ENCODE measurements at places on chromosomes 13 and 19.
A peak's percentile ranks its signal among the peaks of the same experiment; 100 is the strongest.

DNA sequence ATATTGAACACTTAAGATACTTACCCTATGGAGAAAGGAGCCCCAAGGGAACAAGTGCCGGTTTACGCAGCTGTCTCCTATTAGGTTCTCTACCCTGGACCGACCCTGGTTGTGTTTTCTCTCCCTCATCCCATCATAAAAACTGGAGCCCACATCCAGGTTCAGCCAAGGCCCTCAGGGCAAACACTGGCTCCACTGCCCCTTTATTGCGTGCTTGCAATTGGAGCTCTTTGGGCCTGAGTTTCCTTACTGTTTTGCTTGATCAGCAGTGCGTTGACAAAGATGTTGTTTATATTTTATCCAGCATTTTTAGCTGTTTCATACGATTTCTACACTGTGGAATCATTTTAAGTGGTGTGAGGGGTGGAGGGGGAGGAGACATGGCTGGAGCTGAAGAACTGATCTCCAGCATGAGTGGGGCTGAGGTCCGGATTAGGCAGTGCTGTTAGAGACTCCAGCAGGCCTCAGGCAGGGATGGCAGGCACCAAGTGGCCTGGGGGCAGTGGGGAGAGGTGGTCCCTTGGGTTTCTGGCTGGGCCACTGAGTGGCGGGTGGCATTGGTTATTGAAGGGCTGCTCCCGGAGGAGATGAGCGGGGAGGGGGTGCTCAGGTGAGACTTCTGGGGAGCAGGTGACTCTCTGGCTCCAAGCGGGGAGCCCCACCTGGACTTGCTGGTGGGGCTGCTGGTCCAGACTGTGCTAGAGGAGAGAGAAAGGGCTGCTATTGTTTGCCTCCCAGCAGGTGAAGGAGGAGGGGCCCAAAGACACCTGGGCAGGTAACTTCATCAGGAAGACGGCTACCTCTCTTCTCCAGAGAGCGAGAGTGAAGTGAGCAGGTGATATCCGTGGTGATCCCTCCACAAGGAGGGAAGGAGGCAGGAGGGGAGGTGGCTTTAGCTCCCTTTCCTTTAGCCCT lies 62.4 kb upstream of the RNF113B start:
- no peak for DNase-seq

DNA sequence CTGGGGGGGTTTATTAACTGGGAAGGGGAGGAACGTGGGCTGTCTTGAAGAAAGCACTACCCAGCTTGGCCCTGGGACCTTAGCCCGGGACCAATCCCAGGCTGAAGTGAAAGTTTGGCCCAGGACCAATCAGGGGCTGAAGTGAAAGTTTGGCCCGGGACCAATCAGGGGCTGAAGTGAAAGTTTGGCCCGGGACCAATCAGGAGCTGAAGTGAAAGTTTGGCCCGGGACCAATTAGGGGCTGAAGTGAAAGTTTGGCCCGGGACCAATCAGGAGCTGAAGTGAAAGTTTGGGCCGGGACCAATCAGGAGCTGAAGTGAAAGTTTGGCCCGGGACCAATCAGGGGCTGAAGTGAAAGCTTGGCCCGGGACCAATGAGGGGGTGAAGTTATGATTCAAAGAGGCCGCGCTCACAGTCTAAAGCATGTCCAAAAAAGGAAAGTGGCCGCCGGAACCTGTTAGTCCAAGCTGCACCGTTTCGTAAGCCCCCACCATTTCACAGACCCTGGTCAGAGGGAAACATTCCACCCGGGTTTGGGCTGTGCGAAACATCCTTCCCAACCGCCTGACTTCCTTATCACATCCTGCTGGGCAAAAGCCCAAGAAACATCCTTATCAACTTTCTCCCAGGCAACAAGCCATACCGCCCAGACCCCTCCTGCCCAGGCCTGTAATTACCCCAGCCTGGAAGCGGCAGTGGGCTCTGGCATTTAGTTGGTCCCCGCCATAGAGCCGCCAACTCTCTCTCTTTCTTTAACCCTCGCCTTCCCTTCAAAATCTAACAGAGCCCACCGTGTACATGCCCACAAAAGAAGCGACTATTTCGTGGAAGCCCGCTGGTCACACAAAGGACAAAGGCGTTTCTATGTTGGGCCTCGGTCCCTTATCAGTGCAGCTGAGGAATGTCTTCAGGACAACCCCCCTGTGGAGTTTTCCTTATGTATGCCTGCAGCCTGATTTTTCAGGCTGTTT lies 1.1 kb downstream of the ZNF850 start:
- DNase-seq, result peak; percentile 70

- DNase-seq, result no peak
Observed at GRCh38 chr13:26685606-26686005, 75.0 kb downstream of the GPR12 start.

GRCh38 chr13:73275163-73275562 lies 216.4 kb downstream of the KLF5 start:
- no peak for DNase-seq

GRCh38 chr13:77002590-77003190 lies 10.8 kb downstream of the CLN5 start:
- no peak for DNase-seq

- no peak for DNase-seq
Observed at GRCh38 chr13:91174886-91175501, 172.5 kb upstream of the MIR17HG start.
